H1 (cell line): ENCODE measurements at places on chromosomes 11 and 22. TPM values are rescaled to one million over a fixed set of nuclear protein-coding genes. Genes with fewer than 3 reads are reported as not detected.

KRTAP5-2 gene
- not detected in 2 replicates for total RNA-seq

GRCh38 chr22:46245511-46245910, 4.6 kb downstream of the CDPF1 start:
- no peak for DNase-seq

GDPD4 gene
- not detected in 2 replicates for total RNA-seq

APLNR gene
- 0.13 TPM in 1 of 2 replicates, not detected in the other for total RNA-seq

MGAT3 gene
- 8.5 and 9.2 TPM in 2 replicates for total RNA-seq
